ENCODE measurements at places on chromosomes 13 and 19.

DNA sequence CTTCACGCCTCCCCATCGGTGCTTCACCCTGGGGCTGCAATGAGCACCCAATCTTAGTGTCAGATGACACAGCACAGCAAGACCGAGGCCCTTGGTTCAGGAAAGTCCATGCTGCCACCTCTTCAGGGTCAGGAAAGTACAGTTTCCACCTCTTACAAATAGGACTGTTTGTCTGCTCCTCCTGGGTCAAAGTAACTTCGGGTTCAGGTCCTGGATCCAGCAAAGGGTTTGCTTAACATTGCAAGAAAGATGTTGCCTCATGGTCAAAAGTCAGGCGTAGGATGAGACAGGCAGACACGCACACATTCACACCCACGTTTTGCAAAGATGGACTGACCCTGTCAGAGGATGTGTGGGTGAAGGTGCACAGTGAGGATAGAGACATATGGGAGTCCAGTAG, 1.6 kb upstream of the CYP2B6 start:
- DNase-seq = no peak

DNA sequence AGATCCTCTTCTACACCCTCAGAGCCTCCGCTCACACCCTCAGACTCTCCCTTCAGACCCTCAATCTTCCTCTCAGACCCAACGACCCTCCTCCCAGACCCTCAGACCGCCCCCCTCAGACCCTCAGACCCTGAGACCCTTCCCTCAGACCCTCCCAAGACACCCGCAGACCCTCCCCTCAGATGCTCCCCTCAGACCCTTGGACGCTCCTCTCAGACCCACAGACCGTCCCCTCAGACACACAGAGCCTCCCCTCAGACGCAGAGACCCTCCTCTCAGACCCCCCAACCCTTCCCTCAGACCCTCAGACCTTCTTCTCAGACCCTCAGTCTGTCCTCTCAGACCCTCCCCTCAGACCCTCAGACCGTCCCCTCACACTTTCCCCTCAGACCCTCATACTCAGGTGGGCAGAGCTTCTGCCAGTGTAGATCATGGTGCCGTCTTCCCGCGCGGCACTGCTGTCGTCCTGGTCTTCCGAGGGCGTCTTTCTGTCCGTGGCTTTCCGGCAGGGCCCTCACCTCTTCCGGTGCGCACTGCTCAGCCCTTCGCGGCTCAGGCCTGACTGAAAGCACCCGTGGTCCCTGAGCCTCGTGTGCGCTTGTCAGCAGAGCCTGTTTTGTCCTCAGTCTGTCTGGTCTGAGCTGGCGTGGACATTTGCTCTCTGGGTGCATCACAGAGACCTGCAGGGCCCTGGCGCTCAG, 18.9 kb upstream of the TFDP1 start:
- no peak for DNase-seq

DNA sequence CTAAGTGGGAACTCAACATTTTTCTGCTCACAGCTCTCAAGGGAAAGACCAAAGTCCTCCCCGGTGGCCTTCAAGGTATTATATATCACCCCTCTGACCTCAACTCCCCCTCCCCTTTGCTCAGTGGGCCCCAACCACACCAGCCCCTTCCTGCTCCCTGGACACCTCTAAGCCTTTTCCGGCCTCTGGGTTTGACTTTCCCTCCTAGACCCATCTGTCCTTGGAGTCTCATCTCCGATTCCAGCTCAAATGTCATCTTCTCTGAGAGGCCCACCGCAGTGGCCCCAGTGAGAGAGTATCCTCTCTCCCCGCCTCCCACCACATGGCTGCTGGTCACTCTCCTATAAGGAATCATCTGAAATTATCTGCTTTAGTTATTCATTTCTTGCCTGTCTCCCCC, 941 bp upstream of the UHRF1 start:
- DNase-seq = no peak

DNA sequence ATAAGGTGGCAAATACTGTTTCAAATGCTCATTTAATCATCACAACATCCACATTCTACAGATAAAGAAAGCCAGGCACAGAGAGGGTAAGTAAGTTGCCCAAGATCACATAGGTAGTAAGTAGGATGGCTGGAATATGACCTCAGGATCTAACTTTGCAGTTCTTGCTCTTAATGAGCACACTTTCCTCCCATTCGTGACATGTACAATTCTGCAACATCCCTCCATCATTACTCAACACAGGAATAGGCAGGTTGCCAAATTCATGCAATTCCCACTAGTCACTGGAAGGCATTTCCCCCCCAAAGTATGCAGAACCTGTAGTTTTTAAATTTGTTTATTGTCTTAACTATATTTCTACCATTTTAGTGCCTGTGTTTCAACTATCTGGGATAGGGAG, 109.2 kb downstream of the OLFM4 start:
- no peak for DNase-seq

GRCh38 chr19:38247734-38248268, 8.4 kb downstream of the PPP1R14A start:
- no peak for DNase-seq

GRCh38 chr19:1183543-1184172, 9.6 kb upstream of the SBNO2 start:
- no peak for DNase-seq

DNA sequence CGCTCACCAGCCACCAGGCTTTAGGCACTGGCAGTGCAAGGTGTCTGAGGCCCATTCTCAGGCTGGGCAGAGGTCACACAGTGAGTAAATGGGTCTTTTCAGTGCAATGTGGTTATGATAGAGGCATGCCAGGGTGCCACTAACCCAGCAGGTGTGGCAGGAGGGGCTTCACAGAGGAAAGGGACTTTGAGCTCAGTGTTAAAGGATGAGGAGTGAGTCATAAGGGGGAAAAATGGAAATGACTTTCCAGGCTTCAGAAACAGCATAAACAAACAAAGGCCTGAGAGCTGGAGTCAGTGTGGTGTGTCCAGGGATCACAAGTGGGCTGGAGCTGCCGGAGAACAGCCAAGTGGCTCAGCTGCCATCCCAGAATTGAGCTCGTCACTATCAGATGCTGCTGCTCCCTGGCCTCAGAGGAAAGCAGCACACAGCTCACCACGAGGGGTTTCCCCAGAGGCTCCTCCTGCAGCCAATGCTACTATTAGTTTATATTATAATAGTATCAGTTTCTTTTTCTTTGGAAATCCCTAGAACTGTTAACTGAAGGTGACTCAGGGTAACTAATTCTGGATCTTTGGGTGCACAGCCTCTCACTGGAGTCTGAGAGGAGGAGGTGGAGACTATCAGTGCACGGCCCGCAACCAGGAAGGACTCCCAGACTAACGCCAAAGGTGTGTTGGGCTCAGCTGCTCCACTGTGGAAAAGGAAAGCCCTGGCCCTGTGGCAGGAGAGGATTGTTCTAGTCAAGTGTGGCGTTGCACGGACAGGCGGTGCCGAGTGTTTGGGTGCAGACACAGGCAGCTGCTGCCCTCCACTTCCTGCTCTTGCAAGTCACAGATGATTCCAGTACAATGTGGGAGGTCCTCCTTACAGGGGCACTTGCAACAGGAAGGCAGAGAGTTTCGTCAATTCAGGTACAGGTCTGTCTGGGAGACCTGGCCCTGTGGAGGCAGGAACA, 39.5 kb downstream of the DHRS12 start:
- peak; percentile 52 for DNase-seq

DNA sequence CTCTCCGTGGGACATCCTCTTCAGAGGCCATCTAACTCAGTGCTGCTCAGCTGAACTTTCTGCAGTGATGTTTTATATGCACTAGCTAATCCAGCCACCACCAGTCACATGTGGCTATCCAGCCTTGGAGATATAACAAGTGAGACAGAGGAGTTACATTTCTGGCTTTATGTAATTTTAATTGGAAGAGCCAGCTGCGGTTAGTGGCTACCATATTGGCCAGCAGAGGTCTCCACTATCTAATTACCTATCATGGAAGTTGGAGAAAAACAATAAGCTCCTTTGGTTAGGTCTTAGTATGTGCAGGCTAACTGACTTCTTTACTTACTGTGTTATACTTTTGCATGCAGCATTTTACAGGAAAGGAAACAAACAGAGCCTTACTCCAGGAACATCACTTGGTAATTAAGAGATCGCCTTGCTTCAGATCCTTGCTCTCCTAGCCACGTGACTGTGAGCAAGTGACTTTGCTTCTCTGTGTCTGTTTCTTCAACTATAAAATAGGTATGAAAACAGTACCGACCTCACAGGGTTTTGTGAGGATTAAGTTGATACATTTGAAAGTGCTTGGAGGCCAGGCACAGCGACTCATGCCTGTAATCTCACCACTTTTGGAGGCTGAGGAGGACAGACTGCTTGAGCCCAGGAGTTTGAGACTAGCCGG, 1.6 kb upstream of the KLK10 start:
- no peak for DNase-seq

DNA sequence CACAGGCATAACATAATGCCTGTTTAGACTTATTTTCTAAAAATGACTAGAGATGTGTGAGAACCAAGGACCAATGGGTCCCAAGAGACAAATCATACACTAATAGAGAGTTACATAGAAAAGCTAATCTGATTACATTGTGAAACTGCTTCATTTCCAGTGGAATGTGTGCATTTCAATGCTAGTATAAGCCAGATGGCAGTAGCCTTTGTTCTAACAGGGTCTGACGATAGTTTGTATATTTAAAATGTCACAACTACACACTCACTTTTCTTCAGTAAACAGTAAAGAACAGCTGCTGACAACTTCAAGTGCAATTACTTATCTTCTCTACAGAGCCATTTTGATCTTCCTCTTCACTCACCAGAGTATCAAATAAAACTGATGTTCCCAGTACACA, 4.3 kb upstream of the SLITRK5 start:
- DNase-seq = no peak

DNA sequence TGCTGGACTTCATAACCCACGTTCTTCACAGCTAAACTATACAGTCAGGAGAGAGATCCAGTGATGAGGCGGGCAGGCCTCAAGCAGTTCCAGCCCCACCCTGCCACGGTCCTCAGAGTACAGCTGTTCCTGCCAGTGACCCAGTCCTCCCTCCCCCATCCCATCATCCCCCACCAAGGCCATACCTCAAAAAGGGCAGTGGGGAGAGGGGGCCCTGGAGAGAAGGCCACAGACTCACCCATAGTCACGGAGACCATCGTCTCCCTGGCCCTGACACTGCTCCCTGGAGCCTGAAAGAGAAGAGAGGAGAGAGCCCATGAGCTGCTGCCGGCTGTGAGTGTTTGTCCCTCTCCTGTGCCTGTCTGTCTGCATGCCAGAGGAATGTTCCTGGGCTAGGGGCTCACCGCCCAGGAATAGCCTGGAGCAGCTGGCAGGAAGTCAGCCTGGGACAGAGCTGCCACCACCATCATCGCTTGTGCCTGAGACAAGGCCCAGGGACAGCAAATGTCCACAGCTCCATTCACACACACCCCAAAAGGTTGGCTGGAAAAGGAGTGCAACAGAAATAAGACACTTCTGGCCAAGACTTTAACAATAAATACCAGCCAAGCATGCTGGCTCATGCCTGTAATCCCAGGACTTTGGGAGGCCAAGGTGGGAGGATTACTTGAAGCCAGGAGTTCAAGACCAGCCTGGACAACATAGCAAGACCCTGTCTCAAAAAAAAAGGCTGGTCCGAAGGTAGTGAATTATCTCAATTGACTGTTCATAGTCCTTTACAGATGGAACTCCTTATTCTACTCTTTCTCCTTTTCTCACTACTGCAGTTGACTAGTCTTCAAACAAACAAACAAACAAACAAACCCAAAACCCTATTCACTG, 6.4 kb downstream of the C19orf47 start:
- no peak for DNase-seq

DNA sequence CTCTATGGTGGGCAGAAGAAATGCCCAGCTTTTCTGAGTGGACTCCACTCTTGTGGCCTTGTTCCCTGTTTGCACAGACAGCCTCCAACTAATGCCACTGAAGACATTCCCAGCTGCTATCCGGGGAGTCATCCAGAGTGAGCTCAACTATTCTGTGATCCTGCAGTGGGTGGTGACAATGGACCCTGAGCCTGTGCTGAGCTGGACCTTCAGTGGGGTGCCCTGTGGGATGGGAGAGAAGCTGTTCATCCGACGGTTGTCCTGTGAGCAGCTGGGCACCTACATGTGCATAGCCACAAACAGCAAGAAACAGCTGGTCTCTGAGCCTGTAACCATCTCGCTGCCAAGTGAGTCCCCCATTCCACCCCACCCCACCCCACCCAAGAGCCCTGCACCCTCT, 10.3 kb downstream of the IGSF23 start:
- DNase-seq = no peak

GRCh38 chr19:33437821-33438671, 64.5 kb downstream of the CEBPG start:
- no peak for DNase-seq

DNA sequence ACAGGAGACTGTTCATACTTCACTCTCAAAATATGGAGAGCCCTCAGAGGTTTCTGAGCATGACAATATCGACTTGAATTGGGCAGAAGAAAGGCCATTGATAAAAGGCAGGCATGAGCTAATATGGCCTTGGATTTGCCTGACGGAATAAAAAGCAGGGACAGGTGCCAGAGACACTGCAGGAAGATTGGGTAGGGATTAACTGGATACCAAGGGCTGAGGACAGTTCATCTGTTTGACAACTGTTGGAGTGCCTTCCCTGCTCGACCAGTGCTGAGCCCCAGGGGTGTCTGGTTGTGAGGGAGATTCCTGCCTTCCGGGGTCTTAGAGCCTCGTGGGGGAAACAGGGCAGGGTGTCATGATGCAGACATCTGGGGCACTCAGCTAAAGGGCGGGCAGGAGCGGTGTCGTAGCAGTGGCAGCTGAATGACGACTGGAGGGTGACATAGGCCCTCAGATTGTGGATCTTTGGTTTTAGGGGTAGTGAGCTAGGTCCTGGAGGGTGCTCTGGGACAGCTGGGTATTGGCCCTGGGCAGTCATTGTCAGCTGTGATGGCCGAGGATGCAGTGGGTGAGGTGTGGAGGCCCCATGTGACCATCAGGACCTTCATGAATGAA, 12.3 kb downstream of the GATAD2A start:
- DNase-seq = no peak

- no peak for DNase-seq
Observed at GRCh38 chr13:25990801-25991200, 61.0 kb downstream of the SHISA2 start.

GRCh38 chr13:57846600-57847173, 215.1 kb downstream of the PCDH17 start:
- no peak for DNase-seq

DNA sequence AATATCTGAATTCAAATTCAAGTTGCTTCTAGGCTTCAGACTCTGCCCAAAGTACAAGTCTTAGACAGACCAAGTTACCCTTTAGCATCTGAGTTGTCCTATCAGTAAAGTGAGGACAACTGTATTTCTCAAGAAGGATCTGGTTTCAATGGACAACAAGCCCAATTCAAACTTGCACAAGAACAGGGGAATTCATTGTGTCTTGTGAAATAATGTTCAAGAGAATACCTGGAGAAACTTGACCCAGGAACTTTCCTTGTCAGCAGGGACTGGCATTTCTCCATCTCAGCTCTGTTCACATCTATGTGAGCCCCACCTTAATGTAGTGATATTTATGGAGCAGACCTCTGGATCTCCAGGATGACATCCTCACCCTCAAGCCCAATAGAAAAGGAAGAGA, 894.9 kb upstream of the SLC10A2 start:
- no peak for DNase-seq

DNA sequence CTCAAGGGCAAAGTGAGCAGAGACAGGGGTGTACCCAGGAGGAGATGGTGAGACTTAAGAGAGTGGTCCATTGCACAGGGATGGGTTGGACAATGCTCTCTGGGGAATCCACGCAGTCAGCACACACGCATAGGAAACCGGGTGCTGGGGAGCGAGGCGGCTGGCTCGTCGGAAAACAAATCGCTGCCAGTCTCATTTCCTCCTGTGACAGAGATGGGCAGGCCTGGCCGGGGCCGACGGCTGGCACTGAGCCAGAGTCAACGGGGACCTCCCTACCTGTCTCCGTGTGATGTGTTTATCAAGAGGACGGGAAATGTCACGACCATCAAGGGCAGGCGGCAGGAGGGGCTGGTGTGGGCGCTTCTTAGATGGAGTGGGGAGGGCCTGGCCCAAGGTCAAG, 27.3 kb downstream of the PTPRS start:
- DNase-seq = no peak

All from T-helper 1 cell (primary cell).